Activated T-cell treated with anti-CD3 and anti-CD28 coated beads for 4 hours (primary cell): ENCODE measurements at places on chromosomes 12 and 14.

- DNase-seq = peak; percentile 74
Measured at GRCh38 chr12:11581179-11581755, 68.2 kb upstream of the ETV6 start.

- DNase-seq = no peak
Measured at GRCh38 chr14:85359505-85359904, 170.4 kb upstream of the FLRT2 start.

DNA sequence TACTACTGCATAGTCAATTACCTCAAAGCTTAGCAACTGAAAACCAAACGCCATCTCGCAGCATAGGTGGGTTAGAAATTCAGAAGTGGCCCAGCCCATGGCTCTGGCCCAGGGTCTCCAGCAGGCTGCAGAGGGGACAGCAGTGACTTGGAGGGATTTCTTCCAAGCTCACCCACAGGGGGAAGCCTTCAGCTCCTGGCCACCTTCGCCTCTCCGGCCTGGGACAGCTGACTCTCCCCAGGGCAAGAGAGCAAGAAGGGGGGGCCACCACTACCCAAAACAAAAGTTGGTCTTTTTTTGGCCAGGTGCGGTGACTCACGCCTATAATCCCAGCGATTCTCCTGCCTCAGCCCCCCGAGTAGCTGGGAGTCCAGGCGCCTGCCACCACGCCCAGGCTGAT, 32.2 kb upstream of the ANKRD9 start:
- DNase-seq = no peak

DNA sequence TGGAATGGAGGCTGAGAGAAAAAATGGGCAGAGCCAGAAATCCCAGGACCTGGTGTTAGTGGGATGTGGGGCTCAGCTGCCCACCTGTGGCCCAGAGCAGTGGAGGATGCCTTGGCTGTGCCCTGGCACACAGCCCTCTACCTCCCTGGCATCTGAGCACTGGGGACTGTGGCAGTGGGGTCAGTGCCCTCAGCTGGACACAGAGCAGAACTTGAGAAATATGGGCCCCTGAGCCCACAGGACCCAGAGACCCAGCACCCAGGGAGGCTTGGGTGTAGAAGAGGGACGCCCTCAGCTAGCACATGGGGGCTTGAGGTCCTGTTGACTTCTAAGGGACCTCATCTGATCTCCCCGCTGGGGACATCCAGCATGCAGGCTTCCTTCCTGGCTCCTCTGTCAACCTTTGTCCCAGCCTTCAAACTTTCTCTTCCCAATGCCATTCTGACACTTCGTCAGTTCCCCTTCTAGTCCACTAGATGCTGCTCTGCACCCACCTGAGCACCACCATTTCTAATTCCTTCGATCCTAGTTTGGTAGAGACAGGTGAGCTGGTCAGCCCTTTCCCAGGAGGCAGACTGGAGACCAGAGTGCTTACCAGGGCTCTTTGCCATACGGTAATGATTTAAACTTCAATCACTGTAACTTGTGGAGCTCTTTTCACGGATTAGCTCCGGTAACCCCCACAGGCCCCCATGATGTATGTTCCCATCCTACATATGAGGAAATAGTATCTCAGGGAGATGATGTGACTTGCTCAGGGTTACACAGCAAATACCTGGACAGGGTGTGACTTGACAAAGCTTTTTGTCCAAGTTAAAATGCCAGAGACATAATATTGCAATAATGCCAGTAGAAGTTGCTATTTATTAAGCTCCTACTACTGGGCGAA, 143.7 kb downstream of the ASCL4 start:
- no peak for DNase-seq

DNA sequence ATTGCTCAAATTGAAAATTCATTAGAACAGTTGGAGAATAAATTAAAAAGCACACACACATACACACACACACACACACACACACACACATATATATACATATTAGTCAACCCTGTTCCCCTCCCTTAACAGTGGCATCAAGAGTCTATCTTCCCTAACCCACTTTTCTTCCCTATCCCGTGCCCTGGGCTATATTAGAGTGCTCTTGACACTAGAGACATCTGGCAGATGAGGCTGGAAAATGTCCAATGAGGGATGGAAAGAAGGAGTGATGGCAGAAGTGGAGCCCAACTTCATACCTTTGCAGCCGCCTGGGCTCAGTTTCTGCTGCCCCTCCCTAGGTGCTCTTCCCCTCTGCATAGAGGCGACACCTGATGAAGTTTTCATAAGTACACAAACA, 172.4 kb upstream of the NUDT4 start:
- no peak for DNase-seq

- DNase-seq = no peak
Measured at GRCh38 chr12:84910549-84911241, 1.9 kb downstream of the SLC6A15 start.

- DNase-seq = no peak
Measured at GRCh38 chr14:84671776-84672175, 858.2 kb upstream of the FLRT2 start.

DNA sequence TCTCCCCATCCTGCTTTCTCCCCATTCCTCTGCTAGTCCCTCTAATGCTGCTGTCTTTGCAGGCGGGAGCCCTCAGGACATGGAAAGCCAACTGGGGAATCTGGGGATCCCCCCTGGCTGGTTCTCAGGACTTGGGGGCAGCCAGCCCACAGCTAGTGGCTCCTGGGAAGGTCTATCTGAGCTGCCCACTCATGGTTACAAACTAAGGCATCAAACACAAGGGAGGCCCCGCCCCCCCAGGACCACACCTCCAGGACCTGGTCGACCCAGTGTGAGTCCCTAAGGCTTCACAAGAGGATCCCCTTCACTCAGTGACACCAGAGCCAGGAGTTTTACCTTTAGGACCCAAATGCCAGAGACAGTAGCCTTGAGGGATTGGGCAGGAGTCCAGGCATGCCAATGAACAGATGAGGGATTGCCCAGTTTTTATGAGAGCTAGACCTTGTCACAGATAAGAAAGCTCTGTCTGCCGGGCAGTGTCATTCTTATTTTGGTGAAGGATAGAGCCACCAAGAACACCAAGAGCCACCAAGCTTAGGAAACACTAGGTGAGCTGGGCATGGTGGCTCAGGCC, 8.0 kb upstream of the CPNE6 start:
- no peak for DNase-seq

DNA sequence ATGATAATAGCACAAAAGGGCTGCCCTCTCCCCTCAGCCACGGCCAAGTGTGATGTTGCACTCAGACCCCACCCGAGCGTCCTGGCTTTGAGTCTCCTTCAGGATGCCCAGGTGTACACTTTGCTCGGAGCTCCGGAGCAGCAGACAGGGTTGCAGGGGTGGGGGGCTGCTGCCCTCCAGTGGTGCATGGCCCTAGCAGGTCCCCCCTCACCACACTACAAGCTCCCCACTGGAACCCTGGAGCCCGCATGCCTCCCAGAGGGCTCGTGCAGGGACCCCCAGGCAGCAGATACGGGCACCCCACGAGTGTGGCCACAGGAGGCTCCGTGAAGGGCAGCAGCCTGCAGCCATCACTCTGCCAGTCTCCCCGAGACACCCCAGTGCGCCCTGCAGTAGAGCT, 69.9 kb upstream of the C14orf180 start:
- no peak for DNase-seq

- no peak for DNase-seq
Measured at GRCh38 chr14:88981948-88982347, 157.5 kb downstream of the TTC8 start.

DNA sequence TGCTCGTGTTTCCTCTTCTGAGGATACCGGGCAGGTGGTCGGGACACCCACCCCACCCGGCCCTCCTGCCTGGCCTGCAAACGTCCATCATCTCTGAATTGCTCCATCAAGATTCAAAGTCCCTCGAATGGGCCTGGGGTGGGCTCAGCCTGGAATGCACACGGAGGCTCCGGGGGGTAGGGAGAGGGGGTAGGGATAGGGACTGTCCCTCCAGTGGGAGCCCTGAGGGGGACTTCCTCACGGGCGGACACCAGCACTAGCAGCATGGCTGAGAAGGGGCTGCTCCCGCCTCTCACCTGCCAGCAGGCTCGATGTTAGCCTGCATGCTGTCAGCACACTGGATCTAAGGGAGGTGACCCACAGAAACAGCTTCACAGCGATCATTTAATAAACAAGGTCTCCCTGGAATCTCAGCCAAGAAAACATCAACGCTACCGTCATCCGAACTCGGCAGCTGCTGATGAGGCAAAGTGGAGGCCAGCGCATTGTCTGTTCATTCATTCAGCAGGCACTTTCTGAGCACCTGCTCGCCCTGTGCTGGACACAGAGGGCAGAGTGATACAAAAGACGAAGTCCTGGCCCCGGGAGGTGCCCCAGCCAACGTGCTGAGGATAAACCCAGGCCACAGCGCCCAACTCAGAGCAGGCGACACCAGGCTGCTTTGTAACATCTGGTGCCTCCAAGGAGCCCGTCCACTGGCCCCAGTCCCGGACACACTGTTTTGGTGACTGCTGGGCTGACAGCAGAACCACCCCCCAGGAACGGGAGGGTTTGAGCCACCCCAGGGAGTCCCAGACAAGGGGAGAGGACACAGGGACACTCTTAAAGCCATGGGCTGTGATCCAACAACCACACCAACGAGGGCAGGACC, 6.3 kb downstream of the TMEM179 start:
- DNase-seq = no peak

DNA sequence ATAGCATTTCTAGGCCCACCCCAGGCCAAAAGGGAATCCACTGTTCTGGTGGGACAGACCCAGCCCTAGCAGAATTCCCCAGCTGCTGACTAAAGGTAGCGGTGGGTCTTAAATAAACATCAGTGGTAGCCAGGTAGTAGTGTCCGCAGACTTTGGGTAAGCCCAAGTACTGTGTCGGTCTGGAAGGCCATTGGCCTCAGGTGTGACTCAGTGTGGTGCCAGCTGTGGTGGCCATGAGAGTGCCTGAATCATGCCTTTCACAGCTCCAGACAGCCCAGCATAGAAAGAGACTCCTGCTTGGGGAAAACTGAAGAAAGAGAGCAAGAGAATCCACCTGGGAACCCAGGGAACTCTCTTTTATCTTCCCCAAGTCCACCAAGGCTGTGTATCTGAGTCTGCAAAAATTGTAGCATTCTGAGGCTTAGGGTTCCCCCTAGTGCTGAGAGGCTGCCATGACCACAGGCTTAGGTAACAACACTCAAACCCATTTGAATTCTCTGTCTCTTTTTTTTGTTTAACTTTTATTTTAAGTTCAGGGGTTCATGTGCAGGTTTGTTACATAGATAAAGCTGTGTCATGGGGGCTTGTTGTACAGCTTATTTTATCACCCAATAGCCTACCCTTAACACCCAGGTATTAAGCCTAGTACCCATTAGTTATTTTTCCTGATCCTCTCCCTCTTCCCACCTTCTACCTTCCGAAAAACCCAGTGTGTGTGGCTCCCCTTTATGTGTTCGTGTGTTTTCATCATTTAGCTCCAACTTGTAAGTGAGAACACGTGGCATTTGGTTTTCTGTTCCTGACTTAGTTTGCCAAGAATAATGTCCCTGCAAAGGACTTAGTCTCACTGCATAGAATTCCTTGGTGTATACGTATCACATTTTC, 16.7 kb upstream of the CD163L1 start:
- peak; percentile 46 for DNase-seq

DNA sequence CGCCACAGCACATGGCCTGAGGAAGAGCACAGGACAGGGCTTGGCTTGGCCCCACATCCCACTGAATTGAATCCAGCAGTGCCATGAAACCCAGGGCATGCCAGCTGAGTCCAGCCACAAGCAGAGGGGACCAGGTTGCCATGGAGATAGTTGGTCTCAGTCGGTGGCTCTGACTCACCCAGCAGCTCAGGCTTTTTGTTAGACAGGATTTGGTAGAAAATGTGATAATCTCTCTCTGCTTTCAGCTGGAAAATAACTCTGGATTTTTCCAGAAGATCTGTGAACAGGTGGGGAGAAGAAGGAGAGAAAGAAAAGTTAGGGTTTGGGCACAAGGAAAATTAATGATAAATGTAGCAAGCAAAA, 4.8 kb downstream of the MYH7 start:
- DNase-seq = no peak

GRCh38 chr12:113697651-113698509, 226.2 kb upstream of the LHX5 start:
- no peak for DNase-seq

DNA sequence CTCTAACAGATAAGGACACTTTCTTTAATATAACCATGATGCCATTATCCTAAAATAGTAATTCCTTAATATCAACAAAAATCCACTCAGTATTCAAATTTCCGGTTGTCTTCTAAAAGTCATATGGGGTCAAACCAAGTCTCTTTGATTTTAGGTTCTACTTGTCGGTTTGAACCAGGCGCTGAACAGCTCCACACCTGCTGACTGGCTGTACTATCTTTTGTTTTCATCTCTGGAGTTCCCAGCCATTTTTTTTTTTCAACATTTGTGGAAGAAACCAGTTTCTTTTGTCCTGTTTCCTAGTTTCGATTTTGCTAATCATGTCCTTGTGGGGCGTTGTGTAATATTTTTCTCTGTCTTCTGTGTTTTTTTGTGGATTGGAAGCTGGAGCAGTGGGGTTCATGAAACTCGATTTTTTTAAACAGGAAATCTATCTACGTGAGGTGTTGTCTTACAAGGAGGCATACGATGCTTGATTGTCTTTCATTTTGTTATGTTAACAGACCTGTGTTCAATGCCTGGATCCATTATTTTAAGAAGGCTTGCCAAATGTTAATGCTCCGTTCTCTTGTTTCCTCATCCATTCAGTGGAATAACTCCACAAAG, 50.2 kb downstream of the FZD10 start:
- DNase-seq = no peak

DNA sequence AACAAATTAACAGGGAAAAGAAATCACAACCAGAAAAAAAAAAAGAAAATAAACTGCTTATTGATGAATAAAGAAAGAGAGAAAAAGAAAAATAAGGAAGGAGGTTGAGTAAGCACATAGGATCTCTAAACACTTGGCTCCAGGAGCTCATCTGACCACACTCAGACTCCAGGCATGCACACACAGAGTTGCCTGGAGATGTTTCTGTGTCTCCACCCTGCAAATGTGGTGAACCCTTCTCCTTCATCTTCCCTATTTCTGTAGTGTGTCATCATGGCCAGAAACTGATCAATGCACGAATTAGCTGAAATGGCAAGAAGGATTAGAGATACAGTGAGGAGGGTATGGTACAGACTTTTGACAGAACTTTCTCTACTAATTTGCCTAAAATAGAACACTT, 20.2 kb downstream of the OR4N2 start:
- DNase-seq = no peak

DNA sequence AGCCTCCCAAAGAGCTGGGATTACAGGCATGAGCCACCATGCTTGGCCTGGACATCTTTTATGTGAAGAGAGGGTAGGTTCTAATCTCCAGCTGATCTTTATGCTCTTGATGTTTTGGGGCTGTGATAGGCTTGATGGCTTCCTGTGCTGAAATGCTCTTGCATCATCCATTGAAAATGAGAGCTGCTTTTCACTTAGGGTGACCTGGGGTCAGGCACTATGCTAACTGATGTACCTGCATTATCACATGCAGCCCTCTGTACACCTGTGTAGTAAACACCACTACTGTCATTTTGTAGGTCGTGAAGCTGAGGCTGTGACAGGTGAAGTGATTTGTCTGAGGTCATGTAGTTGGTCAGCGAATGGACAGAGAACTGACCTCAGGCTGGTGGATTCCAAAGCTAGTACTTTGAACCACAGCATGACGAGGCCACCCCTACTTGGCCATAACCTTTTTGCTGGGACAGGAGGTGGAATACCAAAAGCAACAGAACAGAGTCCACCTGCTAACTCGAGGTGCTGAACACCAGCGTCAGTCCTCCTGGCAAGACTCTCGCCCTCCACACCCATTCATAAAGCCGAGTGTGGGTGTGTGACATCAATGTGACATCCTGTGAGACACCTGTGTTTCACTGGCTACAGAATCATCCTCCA, 69.1 kb downstream of the C12orf75 start:
- no peak for DNase-seq
